Occipital lobe (tissue), 3 donors: ENCODE measurements at places on chromosomes 1 and 21.

- no peak for DNase-seq
Measured at GRCh38 chr1:47808612-47809011, 188.6 kb downstream of the TRABD2B start.

- DNase-seq: no peak
Measured at GRCh38 chr1:32373996-32374592, 11.8 kb downstream of the TSSK3 start.

DNA sequence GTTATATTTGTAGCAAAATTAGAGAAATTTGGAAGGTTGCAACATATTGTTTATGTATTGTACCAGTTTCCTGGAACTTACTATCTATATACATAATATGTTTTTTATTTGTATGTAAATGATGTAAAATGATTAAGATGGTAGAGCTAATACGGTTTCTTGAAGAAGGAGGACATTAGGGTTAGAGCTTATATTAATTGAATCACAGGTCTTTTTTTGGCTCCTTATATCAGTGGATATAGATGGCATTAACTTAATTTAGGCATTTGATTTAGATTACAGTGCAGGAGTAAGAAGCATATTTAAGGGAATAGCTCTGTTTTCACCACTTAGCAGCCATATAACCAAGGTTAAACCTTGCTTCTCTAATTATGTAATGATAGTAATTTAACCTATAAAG lies 357.7 kb downstream of the USP25 start:
- DNase-seq: no peak

- DNase-seq: no peak
Measured at GRCh38 chr21:15204140-15204969, 139.6 kb upstream of the NRIP1 start.

- DNase-seq: no peak
Measured at GRCh38 chr1:6580593-6581409, 1.0 kb downstream of the ZBTB48 start.

DNA sequence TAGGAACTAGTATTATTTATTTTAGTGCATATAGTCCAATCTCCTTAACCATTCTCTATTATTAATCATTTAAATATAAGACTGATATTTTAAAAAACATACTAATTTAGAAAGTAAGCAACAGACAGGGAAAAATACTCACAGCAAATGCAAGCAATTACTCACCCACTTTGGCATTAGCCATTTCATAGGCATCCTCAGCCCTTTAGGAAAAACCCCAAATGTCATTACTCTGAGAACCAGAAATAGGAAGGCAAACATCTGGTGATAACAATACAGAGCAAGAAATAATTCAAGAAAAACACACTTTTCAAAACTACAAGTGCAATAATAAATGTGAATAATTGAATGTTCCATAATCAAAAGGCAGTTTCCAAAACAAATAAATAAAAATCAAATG lies 545.1 kb downstream of the PLPP3 start:
- no peak for DNase-seq
